CD4-positive, CD25-positive, alpha-beta regulatory T cell (primary cell): ENCODE measurements at places on chromosomes 5 and 9.

DNA sequence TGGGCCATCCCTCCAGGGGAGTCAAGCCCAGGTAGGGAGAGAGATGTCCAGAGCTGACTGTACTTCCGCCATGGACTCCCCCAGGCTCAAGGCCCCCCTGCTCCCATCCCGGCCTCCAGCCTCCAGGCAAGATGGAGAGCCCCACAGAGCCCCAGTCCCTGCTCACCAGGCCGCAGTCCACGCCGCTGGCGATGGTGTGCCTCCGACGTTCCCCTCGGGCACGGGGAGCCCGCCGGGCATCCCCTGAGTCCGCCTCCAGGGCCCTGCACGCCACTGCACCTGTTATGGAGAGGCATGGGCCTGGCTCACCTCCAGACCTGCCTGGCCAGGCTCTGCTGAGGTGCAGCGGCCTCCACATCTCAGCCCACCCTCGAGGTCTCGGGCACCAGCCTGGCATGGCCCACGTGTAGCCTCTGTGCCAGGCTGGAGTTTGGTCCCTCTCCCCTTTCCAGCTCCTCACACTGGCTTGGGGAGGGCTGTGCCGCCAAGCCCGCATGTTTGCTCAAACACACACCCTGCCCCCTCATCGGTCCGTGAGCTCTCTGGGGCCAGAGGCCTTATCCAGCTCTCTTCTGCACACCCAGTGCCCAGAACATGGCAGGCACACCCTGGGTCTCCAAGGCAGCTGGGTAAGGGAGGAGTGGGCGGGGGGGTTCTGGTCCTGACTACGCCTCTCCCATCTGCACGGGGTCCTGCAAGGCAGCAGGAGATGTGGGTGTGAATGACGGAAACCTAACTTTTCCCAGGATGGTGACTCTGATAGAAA lies 4.1 kb downstream of the SAPCD2 start:
- no peak for DNase-seq

GRCh38 chr9:123611226-123611625 lies 255.2 kb downstream of the CRB2 start:
- DNase-seq: no peak

DNA sequence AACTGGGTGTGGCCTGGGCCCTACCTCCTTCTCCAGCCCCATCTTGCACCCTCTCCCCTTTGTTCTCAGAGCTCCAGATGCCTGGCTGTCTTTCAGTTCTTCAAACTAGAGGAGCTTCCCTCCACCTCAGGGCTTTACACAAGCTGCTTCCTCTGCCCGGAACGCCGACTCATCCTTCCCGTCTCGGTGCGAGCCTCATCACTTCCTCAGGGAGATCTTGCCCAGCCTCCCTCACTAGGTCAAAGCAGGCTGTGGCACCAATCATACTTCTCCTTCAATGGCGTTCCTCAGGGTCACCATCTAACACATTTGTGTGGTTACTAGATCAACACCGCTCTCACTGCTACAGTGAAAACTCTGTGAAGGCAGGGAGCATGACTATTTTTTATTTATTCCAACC lies 56.2 kb upstream of the ZSWIM6 start:
- no peak for DNase-seq

- no peak for DNase-seq
Measured at GRCh38 chr5:135243556-135244285, 155.3 kb downstream of the MACROH2A1 start.

DNA sequence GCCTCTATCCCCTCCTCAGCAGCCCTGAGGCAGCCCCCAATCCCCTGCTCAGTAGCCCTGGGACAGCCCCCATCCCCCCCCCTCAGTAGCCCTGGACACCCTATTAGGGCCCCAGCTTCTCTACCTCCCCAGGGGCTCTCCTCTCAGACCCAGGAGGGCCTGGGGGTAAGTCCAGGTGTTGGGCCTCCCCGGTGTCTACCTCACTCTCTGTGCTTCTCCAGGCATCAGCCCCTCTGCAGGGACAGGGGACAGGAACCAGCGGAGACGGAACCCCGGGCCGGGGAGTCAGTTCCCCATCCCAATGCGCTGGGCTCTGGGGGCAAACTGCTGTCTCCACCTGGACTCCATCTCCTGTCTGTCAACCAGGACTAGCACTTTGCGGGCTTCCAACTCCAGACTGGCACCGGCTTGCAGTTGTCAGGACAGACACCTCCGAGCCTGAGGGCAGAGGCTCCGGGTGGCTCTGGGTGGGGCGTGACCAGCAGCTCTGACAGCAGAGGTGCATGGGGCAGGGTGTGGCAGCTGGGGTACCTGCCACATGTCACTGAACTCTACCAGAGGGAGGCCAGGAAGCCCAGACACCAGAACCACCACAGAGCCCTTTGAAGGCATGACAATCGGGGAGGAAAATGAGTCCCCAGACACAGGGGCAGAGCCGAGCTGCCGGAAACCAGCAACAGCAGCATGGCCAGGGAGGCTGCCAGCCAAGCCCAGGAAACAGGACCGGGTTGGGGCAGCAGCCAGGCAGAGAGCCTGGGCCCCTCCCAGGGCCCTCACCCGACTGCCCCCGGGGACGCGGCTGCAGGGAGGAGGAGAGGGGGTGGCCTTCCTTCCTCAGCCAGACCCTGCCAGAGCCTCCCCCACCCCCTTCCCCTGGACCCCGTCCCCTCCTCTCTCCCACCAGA lies 17.7 kb upstream of the UBAC1 start:
- DNase-seq: peak; percentile 22

GRCh38 chr5:123549256-123549904 lies 37.4 kb downstream of the CSNK1G3 start:
- peak; percentile 79 for DNase-seq

DNA sequence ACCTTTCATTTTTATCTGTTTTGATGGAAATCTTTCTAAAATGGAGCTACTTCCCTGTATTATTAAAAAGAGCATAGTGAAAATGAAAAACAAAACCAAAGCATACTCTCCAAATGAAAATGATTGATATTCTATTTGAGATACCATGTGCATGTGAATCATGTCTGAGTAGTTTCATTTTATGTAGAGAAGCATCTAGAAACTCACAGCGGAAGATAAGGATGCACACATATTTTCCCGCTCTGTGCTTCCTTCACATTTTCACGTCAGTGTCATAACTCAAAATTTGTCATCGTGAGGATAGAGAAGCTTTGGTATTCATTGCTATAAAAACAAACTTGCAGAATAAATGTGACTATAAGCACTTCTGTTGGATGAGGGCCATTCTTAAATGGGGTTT lies 34.0 kb upstream of the CLINT1 start:
- no peak for DNase-seq

DNA sequence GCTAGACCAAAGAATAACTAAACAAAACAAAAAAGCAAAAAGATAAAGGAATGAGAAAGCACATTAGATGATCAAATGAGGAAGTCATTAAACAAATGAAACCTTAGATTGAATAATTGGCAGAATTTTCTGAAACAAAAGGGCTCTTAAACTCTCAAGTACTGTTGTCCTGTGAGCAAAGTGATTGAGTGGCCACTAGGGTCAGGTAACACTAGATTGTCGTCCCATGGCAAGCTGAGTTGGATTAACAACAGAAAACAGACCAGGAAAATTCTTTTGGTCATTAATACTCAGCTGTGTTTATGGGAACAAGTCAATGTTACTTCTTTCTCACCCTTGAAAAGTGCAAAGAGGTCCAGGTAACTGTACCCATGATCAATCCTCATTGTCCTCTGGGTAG lies 81.6 kb upstream of the MRPS30 start:
- no peak for DNase-seq

DNA sequence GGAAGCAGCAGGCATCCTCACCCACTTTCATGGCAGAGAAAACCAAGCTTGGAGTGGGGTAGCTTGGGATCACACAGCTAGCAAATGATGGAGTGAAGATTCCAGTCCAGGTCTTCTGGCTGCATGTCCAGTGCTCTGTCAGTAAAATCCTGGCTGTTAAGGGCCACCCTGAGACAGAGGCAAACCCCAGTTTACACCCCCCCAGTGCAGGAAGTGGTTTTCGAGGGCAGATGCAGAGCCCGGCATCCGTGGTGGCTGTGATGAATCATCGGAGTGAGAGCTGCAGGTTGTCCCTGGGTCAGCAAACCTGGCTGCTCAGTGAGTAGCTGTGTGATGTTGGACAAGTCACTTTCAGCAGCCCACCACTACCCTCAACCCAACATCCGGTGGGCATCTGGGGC lies 115.4 kb downstream of the RGS3 start:
- peak; percentile 93 for DNase-seq

GRCh38 chr5:126195410-126196100 lies 227.7 kb upstream of the GRAMD2B start:
- DNase-seq: no peak

GRCh38 chr9:7921545-7922197 lies 122.1 kb upstream of the DMAC1 start:
- no peak for DNase-seq

- no peak for DNase-seq
Measured at GRCh38 chr5:127324756-127325155, 34.2 kb downstream of the MEGF10 start.

DNA sequence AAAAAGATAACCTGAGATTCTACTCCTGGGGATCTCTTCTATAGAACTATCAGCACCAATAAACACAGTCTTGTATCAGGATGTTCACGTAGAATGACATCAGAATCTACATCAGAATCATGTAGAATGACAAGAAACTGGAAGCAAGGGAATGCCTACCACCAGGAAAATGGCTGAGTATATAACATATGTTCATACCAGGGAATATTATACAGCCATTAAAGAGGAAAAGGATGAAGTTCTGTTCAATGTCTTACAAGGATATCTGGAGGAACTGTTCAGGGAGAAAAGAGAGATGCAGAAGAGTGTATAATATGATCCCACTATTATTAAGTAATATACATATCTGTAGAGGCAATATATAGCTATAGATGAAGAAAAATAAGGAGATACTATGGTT lies 4.8 kb downstream of the ZBED3 start:
- no peak for DNase-seq

- no peak for DNase-seq
Measured at GRCh38 chr9:101791938-101792337, 53.5 kb upstream of the GRIN3A start.

DNA sequence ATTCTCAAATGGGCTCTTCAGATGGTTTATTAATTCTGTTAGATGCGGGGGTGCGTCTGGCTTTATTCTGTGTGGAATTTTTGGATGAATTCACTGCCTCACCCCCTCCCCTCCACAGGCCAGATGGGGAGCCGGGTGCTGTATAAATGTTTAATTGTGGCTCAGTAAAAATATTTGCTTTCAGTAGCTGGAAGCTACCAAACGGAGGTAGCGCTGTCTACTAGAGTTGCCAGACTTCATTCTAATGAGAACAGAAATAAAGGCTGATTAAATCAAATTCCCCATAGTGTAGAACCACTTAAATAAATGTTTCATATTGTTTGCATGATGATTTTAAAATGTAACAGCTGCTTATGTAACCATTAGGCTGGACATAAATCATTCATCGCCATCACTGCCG lies 34.5 kb upstream of the KCNMB1 start:
- DNase-seq: no peak

GRCh38 chr9:136990242-136990911 lies 1.8 kb upstream of the PAXX start:
- no peak for DNase-seq

DNA sequence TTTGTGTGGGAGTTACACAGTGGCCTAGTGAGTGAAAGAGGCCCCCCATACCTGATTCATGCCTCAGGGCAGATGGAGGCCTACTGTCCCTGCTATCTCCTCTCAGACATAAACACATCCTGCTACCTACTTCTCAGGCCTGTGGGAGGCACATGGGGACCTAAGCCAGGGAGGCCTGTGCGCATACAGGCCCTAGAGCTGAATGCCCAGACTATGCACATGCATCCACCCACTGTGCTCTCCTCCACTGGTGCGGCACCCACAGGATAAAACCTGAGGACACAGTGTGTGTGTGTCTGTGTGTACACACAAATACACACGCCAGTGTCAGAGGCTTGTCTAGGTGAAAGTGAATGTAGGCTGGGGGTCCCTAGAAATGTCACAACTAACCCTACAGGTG lies 1.4 kb downstream of the PAX5 start:
- DNase-seq: no peak

DNA sequence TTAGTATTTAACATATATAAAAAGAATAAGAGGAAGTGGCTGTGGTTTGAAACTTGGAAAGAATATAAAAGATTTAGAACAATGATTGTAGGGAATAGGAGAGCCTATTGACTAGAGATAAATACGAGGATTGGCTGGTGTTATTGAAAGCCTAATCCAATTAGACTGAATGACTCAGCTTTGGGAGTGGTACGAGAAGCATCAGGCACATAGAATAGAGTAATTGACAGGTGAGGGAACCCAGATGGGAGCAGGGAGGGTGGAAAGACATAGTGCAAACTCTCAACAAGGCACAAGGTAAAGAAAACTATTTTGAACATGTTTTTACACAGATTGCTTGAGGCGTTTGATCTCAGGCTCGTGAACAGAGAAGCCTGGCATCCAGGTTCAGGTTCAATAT lies 338.9 kb upstream of the KLF9 start:
- DNase-seq: no peak

DNA sequence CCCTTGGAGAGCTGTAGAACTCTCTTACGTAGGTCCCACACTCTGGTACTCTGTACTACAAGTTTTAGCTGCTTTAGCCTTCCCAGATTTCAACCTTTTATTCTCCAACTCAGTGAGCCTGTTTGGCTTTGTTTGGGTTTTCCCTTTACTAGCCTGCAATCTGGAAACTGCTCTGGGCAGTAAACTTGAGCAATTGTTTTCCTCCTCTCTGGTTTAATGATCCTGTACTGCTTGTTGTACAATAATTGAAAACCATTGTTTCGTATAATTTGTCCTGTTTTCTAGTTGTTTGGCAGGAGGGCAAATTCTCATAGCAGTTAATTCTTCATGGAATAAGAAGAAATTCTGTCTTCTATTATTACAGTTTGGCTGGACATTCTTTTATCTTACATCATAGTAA lies 62.8 kb upstream of the TLX3 start:
- no peak for DNase-seq

DNA sequence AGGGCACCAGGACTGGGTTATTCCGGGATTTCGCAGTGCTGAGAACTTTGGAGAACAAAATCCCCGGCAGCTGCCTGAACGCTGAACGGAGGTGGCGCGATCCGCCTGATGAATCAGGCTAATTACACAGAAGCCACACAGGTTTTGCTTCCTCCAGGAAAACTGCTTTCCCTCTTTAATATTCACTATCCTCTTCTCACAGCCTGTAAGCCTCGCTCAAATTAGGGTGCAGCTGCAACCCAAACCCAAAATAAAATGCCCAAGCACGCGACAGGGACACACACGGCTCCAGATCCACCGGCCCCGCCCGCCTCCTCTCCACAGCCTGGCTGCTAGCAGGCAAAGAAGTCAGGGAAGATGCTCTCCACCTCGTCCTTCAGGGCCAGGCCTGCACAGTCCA lies 6.0 kb downstream of the SOHLH1 start:
- DNase-seq: no peak

GRCh38 chr5:107935645-107936044 lies 264.9 kb upstream of the EFNA5 start:
- no peak for DNase-seq
